ENCODE measurements at places on chromosomes 3 and 15. TPM values are rescaled to one million over a fixed set of nuclear protein-coding genes. Genes with fewer than 3 reads are reported as not detected.

Gene ACTRT3
- 0.38 TPM for total RNA-seq

Gene MINAR1
- 0.05 TPM for total RNA-seq

Gene TIGIT
- total RNA-seq = not detected

Gene STRC
- 0.41 TPM for total RNA-seq

Gene GPR27
- total RNA-seq = 0.69 TPM

Gene CAMKV
- not detected for total RNA-seq

Gene TMEM212
- not detected for total RNA-seq

Gene GOLGA8Q
- total RNA-seq = 0.97 TPM

DNA sequence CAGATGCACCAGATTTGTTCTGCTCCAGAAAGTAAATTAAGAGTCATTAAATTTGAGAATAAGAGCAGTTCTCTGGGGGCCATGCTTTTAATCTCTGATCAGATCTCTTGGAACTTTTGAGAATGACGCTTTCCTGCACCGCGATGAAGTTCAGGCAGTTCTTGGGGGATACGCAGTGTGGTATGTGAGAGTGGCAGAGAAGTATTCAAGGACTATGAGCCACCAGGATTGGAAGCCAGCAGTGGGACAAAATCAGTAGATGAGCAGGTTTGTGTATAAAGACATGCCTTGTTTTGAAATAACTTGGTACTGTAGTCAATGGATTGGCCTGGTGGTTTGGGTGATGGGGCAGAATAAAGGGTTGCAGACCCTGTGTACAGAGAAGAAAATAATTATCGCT is 483.6 kb downstream of the ERC2 start:
- H3K27ac ChIP-seq = no peak overlapping the region
- no peaks in the 10 kb centered on the region for H3K36me3 ChIP-seq
- H3K27me3 ChIP-seq = no peaks in the 10 kb centered on the region
- no peaks in the 10 kb centered on the region for H3K4me1 ChIP-seq
- DNase-seq = no peak

- H3K27me3 ChIP-seq = no peaks in the 10 kb centered on the region
- H3K36me3 ChIP-seq = no peaks in the 10 kb centered on the region
- no peak overlapping the region for H3K4me3 ChIP-seq
- no peak overlapping the region for H3K27ac ChIP-seq
- H3K4me1 ChIP-seq = no peaks in the 10 kb centered on the region
Measured at GRCh38 chr15:92407916-92408315, 14.2 kb downstream of the ST8SIA2 start.

DNA sequence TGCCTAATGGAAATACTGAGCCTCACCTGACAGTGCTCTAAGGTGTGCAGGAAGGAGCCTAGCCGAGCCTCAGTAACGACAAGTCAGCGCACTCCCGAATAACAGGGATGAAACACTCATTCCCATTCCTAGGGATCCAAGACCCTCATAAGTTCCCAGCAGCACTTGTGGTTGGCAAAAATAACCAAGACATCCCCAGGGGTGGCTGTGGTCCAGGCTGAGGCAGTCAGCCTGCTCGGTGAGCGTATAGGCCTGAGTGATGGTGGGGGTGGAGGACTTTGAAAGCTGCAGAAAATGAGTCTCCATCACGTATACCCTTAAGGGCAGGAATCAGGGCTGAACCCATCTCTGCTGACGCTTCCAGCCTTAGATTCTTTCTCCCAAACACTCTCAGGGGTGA is 120.1 kb downstream of the SMAD6 start:
- no peaks in the 10 kb centered on the region for H3K36me3 ChIP-seq
- DNase-seq = no peak
- no peak overlapping the region for H3K27ac ChIP-seq
- no peaks in the 10 kb centered on the region for H3K4me1 ChIP-seq

- H3K4me3 ChIP-seq = no peak overlapping the region
- no peak overlapping the region for H3K27ac ChIP-seq
- H3K36me3 ChIP-seq = no peaks in the 10 kb centered on the region
- H3K4me1 ChIP-seq = peaks cover 6% of the 10 kb centered on the region
- no peaks in the 10 kb centered on the region for H3K27me3 ChIP-seq
Measured at GRCh38 chr3:133803469-133803868, 2.1 kb upstream of the SRPRB start.

GRCh38 chr3:66497288-66497984 is 3.4 kb downstream of the LRIG1 start:
- H3K36me3 ChIP-seq = no peaks in the 10 kb centered on the region
- peak; percentile 31 for DNase-seq
- H3K27me3 ChIP-seq = no peaks in the 10 kb centered on the region
- peaks cover 67% of the 10 kb centered on the region for H3K4me1 ChIP-seq
- peak overlapping the region; percentile 66 for H3K4me3 ChIP-seq

- H3K36me3 ChIP-seq = no peaks in the 10 kb centered on the region
- no peak for DNase-seq
- H3K27ac ChIP-seq = no peak overlapping the region
Measured at GRCh38 chr3:46662771-46663551, 30.5 kb downstream of the ALS2CL start.

DNA sequence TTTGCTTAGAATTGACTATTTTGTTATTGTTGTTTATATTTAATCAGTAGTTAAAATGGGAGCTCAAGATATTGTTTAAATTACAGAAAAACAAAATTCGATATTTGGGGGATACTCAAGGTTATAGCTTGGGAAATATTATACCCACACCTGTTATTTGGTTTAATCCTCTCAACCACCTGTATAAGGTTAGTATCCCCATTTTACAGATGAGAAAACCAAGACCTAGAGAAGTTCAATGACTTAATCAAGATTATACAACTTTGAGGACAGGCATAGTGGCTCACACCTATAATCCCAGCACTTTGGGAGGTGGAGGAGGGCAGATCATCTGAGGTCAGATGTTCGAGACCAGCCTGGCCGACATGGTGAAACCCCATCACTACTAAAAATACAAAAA is 39.8 kb upstream of the CA12 start:
- DNase-seq = no peak

DNA sequence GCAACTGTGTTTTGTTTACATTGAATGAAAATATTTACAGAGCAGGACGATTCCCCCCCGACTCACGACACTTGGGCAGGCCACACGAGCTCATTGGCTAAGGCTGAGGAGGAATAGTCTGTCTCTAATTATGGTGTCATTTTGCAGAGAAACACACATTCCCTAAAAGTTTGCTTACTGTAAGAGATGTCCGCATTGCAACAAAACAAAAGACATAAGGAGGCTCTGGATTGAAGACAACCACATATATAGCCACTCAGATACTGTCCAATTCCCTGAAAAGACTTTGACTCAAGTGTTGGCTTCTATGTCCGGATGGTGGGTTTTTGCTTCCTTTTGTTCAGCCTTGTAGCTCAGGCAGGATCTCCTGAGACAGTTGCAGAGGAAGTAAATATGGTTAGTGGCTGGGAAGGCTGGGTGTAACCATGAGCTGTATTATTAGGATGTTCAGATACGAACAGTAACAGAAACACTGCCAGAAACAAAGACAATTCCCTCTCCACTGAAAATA is 170.4 kb downstream of the KLHL25 start:
- peak overlapping the region; percentile 86 for H3K27ac ChIP-seq
- no peaks in the 10 kb centered on the region for H3K27me3 ChIP-seq
- peaks cover 84% of the 10 kb centered on the region for H3K4me1 ChIP-seq
- no peak for DNase-seq
- H3K36me3 ChIP-seq = no peaks in the 10 kb centered on the region
- H3K4me3 ChIP-seq = no peak overlapping the region

GRCh38 chr3:156216216-156216615 is 95.8 kb downstream of the KCNAB1 start:
- no peak for DNase-seq
- no peak overlapping the region for H3K4me3 ChIP-seq
- H3K27me3 ChIP-seq = no peaks in the 10 kb centered on the region
- H3K36me3 ChIP-seq = no peaks in the 10 kb centered on the region
- H3K27ac ChIP-seq = no peak overlapping the region
- no peaks in the 10 kb centered on the region for H3K4me1 ChIP-seq

- no peaks in the 10 kb centered on the region for H3K27me3 ChIP-seq
- H3K4me3 ChIP-seq = no peak overlapping the region
- no peaks in the 10 kb centered on the region for H3K36me3 ChIP-seq
- H3K27ac ChIP-seq = no peak overlapping the region
Measured at GRCh38 chr15:54605556-54605955, 591.2 kb downstream of the RSL24D1 start.

DNA sequence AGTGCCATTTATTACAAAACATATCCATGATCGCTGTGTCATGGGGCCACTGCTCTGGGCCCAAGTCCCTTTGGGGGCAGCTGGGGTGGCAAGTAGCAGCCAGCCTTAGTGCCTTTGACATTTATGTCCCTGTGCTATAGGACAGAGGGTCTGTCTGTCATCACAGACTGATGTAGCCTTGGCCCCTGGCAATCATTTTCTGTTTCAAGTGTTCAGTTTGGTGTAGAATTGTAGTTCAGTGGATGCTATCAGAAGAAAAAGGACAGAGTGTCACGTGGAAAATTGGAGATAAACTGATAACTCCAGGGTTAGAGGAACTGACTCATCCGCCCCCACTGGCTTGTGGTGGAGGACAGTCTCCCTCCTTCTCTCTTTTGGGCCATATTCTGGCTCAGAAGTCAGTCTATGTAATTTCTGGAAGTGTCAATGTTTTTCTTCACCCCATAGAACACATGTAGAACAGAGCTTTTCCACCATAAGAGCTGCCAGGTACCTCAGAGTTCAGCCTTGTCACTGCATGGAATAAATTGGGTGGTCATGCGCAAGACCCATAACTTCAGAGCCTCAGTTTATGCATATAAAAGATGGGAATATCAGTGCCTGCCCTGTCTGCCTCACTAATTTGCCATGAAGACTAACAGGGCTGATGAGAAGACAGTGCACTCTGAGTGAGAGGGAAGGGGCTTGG is 4.5 kb upstream of the MRPS22 start:
- no peak overlapping the region for H3K4me3 ChIP-seq
- H3K4me1 ChIP-seq = no peaks in the 10 kb centered on the region
- H3K27ac ChIP-seq = no peak overlapping the region
- H3K36me3 ChIP-seq = no peaks in the 10 kb centered on the region
- no peak for DNase-seq
- H3K27me3 ChIP-seq = no peaks in the 10 kb centered on the region

GRCh38 chr3:15420871-15421270 is 6.5 kb downstream of the METTL6 start:
- H3K27ac ChIP-seq = no peak overlapping the region
- H3K4me3 ChIP-seq = no peak overlapping the region
- no peaks in the 10 kb centered on the region for H3K36me3 ChIP-seq
- H3K4me1 ChIP-seq = peaks cover 4% of the 10 kb centered on the region
- no peaks in the 10 kb centered on the region for H3K27me3 ChIP-seq

- H3K4me1 ChIP-seq = no peaks in the 10 kb centered on the region
- no peak overlapping the region for H3K27ac ChIP-seq
- no peak for DNase-seq
- no peaks in the 10 kb centered on the region for H3K36me3 ChIP-seq
- no peak overlapping the region for H3K4me3 ChIP-seq
- no peaks in the 10 kb centered on the region for H3K27me3 ChIP-seq
Measured at GRCh38 chr15:29904757-29905417, 82.6 kb upstream of the TJP1 start.

- DNase-seq = no peak
- H3K4me1 ChIP-seq = peaks cover 10% of the 10 kb centered on the region
- H3K36me3 ChIP-seq = no peaks in the 10 kb centered on the region
- H3K27me3 ChIP-seq = no peaks in the 10 kb centered on the region
- no peak overlapping the region for H3K27ac ChIP-seq
- H3K4me3 ChIP-seq = no peak overlapping the region
Measured at GRCh38 chr3:4536260-4536659, 43.1 kb downstream of the ITPR1 start.

DNA sequence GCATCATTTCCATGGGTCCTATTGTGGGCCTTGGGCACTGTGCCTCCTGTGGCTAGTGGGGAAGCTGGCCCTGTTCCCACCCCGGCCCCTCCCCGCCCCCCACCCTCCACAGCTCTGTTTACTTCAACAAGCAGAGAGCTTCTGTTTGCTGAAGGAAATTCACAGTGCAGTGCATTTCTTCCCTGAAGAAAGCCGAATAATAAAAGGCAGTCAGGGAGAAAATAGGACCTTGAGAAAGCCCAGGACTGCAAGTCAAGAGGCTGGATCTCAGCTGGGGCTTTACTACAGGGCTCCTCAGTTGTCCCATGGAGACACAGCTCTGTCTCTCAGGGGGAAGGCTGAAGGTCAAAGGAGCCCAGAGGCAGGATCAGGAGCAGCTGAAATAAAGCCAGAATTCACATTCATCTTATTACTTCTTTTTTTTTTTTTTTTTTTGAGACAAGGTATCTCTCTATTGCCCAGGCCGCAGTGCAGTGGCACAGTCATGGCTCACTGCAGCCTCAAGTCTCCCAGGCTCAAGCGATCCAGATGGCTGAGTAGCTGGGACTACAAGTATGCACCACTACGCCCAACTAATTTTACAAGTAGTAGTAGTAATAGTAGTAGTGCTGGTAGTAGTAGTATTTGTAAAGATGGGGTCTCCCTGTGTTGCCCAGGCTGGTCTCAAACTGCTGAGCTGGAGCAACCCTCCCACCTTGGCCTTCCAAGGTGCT is 33.0 kb upstream of the LACTB start:
- H3K36me3 ChIP-seq = no peaks in the 10 kb centered on the region
- no peaks in the 10 kb centered on the region for H3K27me3 ChIP-seq
- H3K27ac ChIP-seq = peak overlapping the region; percentile 41

- H3K27me3 ChIP-seq = no peaks in the 10 kb centered on the region
- no peak overlapping the region for H3K27ac ChIP-seq
- no peak overlapping the region for H3K4me3 ChIP-seq
Measured at GRCh38 chr3:110017304-110017703, 680.0 kb upstream of the DPPA4 start.

GRCh38 chr3:24229468-24230221 is 265.0 kb downstream of the THRB start:
- no peak overlapping the region for H3K4me3 ChIP-seq
- peaks cover 9% of the 10 kb centered on the region for H3K4me1 ChIP-seq
- peaks cover 4% of the 10 kb centered on the region for H3K36me3 ChIP-seq
- H3K27ac ChIP-seq = no peak overlapping the region
- no peaks in the 10 kb centered on the region for H3K27me3 ChIP-seq
- no peak for DNase-seq

- no peak for DNase-seq
- H3K27ac ChIP-seq = no peak overlapping the region
- no peak overlapping the region for H3K4me3 ChIP-seq
Measured at GRCh38 chr3:117818592-117818991, 1109.0 kb downstream of the TUSC7 start.

GRCh38 chr3:125023833-125024555 is 31.8 kb downstream of the HEG1 start:
- peaks cover 46% of the 10 kb centered on the region for H3K36me3 ChIP-seq
- no peak for DNase-seq
- H3K4me1 ChIP-seq = peaks cover 30% of the 10 kb centered on the region
- H3K4me3 ChIP-seq = no peak overlapping the region

GRCh38 chr3:157081626-157082210 is 78.2 kb downstream of the CCNL1 start:
- H3K36me3 ChIP-seq = no peaks in the 10 kb centered on the region
- H3K27ac ChIP-seq = peak overlapping the region; percentile 42
- H3K4me1 ChIP-seq = peaks cover 18% of the 10 kb centered on the region
- no peak overlapping the region for H3K4me3 ChIP-seq
- DNase-seq = peak; percentile 73

Data from gastrocnemius medialis (tissue), 4 donors.